Ascending aorta (tissue), 2 donors: ENCODE measurements at places on chromosomes 4 and X.
A peak's percentile ranks its signal among the peaks of the same experiment; 100 is the strongest.

GRCh38 chrX:109281483-109282275 is 200.2 kb downstream of the GUCY2F start:
- no peak overlapping the region for H3K4me3 ChIP-seq
- H3K36me3 ChIP-seq, result no peaks in the 10 kb centered on the region
- no peak for DNase-seq

GRCh38 chr4:3498407-3498806 is 33.8 kb downstream of the LRPAP1 start:
- H3K36me3 ChIP-seq, result peaks cover 39% of the 10 kb centered on the region
- DNase-seq, result no peak
- no peak overlapping the region for H3K27ac ChIP-seq
- H3K27me3 ChIP-seq, result no peaks in the 10 kb centered on the region
- H3K4me1 ChIP-seq, result no peaks in the 10 kb centered on the region

DNA sequence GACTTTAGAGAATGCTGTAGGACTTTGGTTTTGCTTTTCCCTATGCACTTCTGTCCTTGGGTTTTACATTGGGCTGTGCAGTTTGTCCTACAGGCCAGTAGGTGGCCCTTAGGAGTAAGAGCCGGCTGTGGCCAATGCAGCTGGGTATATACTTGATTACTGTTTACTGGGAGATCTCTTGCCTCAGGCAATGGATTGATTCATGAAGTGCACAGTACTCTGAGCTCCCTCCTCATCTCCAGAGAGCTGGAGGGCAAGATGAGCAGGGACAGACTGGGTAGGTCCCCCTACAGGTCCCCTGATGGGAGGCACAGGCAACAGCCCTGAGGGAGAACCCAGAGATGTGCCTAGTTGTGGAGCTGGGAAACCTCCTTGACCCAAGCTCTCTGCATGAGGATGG is 103.8 kb upstream of the QRFPR start:
- no peak overlapping the region for H3K27ac ChIP-seq
- DNase-seq, result no peak
- H3K27me3 ChIP-seq, result no peaks in the 10 kb centered on the region
- no peaks in the 10 kb centered on the region for H3K36me3 ChIP-seq

DNA sequence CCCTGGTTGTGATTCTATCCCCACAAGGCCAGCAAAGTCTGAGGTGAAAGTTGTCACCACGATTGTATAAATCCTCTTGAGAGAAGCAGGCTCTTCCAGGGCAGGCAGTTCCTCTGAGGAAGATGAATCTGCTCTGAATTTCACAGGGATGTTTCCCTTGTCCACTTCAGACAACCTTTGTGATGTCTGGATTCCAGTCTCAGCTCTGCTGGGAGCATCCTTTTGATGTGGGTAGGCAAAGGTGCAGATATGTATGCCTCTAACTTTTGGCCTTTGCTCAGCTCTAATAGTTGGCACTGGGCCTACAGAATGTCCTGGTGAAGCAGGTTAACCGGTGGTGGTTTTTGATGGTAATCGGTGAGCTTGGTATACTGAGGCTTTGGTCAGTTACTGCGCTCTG is 50.6 kb upstream of the WDR1 start:
- no peaks in the 10 kb centered on the region for H3K36me3 ChIP-seq
- DNase-seq, result no peak
- no peaks in the 10 kb centered on the region for H3K4me1 ChIP-seq
- H3K27ac ChIP-seq, result no peak overlapping the region

- no peak overlapping the region for H3K4me3 ChIP-seq
- no peak overlapping the region for H3K27ac ChIP-seq
- no peaks in the 10 kb centered on the region for H3K27me3 ChIP-seq
- no peak for DNase-seq
- H3K36me3 ChIP-seq, result no peaks in the 10 kb centered on the region
- H3K4me1 ChIP-seq, result no peaks in the 10 kb centered on the region
These were observed 523.9 kb downstream of the ANKRD50 start for GRCh38 chr4:124188595-124188994.

- no peaks in the 10 kb centered on the region for H3K27me3 ChIP-seq
- no peaks in the 10 kb centered on the region for H3K4me1 ChIP-seq
- H3K36me3 ChIP-seq, result no peaks in the 10 kb centered on the region
- H3K4me3 ChIP-seq, result no peak overlapping the region
- no peak overlapping the region for H3K27ac ChIP-seq
These were observed 134.1 kb downstream of the OR13H1 start for GRCh38 chrX:131677655-131678628.

GRCh38 chr4:77203380-77204197 is 46.6 kb downstream of the CCNG2 start:
- no peaks in the 10 kb centered on the region for H3K27me3 ChIP-seq
- no peaks in the 10 kb centered on the region for H3K36me3 ChIP-seq
- H3K4me3 ChIP-seq, result no peak overlapping the region
- no peak overlapping the region for H3K27ac ChIP-seq
- no peaks in the 10 kb centered on the region for H3K4me1 ChIP-seq

DNA sequence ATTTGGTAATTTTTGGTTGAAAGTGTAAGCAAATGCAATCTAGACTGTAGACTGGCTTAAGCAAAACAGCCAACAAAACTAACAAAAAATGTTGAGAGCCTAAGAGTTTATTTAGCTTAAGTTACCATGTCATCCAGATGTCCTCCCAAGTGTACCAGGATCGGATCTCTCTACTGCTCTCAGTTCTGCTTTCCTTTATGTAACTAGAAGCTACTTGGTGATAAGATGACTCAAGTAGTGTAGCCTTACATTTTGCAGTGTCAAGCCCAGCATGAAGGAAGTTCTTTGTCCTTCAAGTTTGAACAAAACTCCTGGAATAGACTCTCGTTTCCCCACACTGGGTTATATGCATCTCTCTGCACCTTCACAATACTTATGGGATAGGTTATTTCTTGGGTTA is 1500.0 kb downstream of the STIM2 start:
- no peaks in the 10 kb centered on the region for H3K36me3 ChIP-seq
- no peak overlapping the region for H3K4me3 ChIP-seq
- H3K4me1 ChIP-seq, result no peaks in the 10 kb centered on the region
- no peaks in the 10 kb centered on the region for H3K27me3 ChIP-seq

DNA sequence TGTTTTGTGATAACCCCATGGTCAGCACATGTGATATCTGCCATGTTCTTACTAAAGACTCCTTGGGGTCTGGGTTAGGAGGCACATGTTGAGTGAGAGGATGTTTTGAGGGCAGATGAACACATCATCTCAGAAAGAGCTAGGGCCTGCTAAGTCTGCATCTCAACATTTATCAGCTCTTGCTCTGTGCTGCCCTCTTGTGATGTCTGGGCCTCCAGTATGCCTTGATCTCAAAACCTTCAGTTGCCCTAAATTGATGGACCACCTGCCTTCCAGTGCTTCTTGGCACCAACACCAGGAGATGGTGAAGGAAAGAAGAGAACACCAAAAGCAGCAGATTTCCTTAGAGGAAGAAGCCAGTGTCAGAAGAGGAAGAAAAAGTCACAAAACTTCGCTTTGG is 22.5 kb downstream of the MID1 start:
- H3K27me3 ChIP-seq, result no peaks in the 10 kb centered on the region
- no peaks in the 10 kb centered on the region for H3K4me1 ChIP-seq
- H3K4me3 ChIP-seq, result no peak overlapping the region
- H3K36me3 ChIP-seq, result no peaks in the 10 kb centered on the region

GRCh38 chr4:143411527-143412419 is 75.1 kb downstream of the GAB1 start:
- no peaks in the 10 kb centered on the region for H3K27me3 ChIP-seq
- no peak for DNase-seq
- no peak overlapping the region for H3K4me3 ChIP-seq
- H3K27ac ChIP-seq, result peak overlapping the region; percentile 65

- H3K36me3 ChIP-seq, result no peaks in the 10 kb centered on the region
- no peak for DNase-seq
- no peak overlapping the region for H3K4me3 ChIP-seq
- H3K4me1 ChIP-seq, result no peaks in the 10 kb centered on the region
These were observed 49.9 kb upstream of the SLC4A4 start for GRCh38 chr4:71288875-71289274.

DNA sequence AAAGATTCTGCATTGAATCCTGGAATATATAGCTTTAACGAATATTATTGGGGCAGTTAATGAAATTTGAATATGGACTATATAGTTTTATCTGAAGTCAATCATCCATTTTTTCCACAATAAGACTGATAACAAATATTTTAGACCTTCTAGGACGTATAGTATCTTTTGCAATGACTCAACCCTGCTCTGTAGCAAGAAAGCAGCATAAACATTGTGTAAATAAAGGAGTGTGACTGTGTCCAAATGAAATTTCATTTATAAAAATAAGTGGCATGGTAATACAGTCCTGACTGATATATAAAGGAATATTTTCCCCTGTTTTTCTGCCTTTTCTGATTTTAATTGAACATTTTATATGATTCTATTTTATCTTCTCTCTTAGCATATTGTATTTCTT is 947.7 kb upstream of the SLIT2 start:
- no peak for DNase-seq
- H3K27me3 ChIP-seq, result no peaks in the 10 kb centered on the region
- H3K4me3 ChIP-seq, result no peak overlapping the region
- no peaks in the 10 kb centered on the region for H3K36me3 ChIP-seq
- H3K27ac ChIP-seq, result no peak overlapping the region

DNA sequence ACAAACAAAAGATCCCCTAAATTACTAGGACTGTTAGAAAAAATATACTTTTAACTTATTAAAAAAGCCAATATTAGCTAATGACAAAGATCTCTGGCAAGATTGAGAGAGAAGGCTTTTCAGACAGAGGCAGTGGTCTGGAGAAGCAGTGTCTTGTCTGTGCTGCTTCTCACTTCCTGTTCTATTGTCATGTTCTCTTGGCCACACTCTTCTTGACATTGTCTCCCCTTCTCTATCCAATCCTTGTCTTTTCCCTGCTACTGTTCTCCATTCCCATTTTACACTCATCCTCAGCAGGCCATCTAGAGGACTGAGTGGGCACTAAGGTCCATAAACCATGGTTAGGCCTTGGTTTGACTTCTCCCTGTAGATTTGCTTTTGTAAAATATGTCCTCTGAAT is 14.0 kb upstream of the TAPT1 start:
- H3K4me1 ChIP-seq, result no peaks in the 10 kb centered on the region
- H3K27me3 ChIP-seq, result no peaks in the 10 kb centered on the region
- H3K36me3 ChIP-seq, result no peaks in the 10 kb centered on the region
- no peak for DNase-seq

DNA sequence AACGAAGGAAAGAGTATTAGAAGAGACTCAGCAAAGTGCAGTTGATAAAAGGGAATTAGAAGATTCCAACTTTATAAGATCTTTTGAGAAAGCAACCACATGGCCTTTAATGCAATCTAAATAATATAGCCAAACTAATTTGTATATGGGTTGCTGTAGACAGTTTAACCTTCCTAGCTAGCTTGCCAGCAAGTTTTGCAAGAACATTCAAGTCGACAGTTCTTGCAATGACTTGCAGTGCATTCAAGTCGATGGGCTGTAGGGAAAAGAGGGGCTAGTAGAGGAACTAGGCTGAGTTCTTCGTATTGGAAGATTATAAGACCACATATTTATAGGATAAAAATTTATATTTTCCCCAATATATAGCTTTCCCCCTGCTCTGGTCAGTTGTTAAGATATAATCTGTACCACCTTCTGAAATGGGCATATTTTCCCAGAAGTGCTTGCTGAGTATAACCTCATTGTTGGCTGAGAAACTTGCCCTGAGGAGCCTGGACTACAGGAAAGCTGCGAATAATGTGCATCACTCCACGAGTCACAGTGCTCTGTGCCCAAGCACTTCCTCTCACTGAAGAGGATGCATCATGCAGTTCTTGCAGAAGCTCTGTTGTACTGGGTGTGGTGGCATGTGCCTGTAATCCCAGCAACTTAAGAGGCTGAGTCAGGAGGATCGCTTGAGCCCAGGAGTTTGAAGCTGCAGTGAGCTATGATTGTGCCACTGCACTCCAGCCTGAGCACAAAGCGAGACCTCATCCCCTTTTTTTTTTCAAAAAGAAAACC is 56.7 kb downstream of the DOCK11 start:
- DNase-seq, result peak; percentile 12
- no peaks in the 10 kb centered on the region for H3K4me1 ChIP-seq
- peaks cover 8% of the 10 kb centered on the region for H3K36me3 ChIP-seq
- H3K4me3 ChIP-seq, result no peak overlapping the region
- H3K27ac ChIP-seq, result no peak overlapping the region

DNA sequence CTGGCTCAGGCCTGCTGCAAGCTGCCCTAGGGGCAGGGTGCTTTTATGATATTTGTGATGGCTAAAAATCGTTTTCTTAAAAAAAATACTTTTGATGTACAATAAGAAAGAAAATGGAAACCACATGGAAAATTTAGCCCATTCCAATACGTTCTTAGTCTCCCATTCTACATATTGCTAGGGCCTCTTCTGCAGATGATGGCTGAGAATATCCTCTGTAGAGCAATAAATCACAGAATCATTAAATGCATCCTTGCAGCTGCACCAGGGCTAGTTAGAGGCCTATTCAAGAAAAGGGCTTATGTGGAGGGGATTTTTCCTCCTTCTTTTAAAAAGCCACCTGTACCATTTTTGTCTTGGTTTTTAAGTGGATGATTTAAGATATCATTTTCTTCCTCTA is 97.6 kb upstream of the C1GALT1C1 start:
- H3K4me3 ChIP-seq, result no peak overlapping the region
- DNase-seq, result no peak
- H3K27ac ChIP-seq, result no peak overlapping the region
- no peaks in the 10 kb centered on the region for H3K27me3 ChIP-seq
- H3K36me3 ChIP-seq, result no peaks in the 10 kb centered on the region
- H3K4me1 ChIP-seq, result no peaks in the 10 kb centered on the region
